ENCODE measurements at places on chromosomes 2 and 18.

- DNase-seq, result no peak
Measured at GRCh38 chr2:8214036-8214615, 467.7 kb upstream of the ID2 start.

GRCh38 chr18:10852385-10853303 is 296.7 kb downstream of the PIEZO2 start:
- no peak for DNase-seq

DNA sequence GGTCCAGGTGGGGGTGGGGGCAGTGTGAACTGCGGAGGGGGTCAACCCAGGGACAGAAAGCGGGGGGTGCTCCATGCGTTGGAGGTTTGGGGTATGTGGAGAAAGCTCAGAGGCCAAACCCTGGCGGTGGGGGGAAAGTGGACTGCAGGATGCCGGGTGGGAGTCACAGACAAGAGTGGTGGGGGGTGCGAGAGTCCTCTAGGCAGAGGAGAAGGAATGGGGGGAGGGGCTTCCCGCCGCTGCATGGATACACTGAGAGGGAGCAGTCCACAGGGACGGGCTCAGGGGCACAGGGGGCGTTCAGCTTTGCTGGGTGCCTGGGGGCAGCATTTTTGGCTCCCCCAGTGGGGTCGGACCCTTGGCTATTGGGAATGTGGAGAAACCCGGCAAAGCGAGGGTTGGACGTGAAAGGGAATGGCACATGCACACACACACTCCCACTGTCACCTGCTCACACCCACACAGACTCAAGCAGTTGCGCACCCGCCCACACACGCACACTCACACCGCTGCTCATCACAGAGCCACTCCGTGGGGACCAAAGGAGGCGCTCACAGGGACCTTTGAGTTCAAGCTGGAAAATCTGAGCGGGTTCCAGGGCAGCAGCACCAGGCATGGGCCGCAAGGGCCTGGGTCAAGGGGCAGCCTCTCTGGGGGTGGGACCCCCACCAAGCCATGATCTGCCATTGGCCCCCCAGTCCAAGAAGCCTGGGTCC is 7.7 kb downstream of the GBX2 start:
- no peak for DNase-seq

GRCh38 chr2:1173528-1173927 is 222.9 kb downstream of the SNTG2 start:
- DNase-seq, result no peak

DNA sequence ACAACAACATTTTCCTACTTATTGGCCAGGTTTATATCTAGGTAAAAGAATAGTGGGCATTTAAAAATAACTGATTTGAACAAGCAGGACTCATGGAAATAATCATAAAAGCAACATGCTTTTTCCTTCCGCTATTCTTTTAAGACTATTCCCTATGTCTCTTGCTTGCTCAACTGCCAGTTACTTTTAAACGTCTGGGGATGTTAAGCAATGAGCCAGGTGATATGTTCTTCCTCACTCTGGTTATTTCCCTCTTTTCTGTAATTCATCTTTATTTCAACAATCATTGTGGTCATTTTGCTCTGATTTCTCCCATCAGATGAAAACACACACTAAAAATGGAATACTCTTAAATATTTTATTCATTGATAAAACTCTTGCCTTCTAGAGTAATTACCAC is 33.4 kb upstream of the SLC8A1 start:
- no peak for DNase-seq

GRCh38 chr2:72744049-72744448 is 81.8 kb downstream of the EXOC6B start:
- DNase-seq, result no peak

GRCh38 chr2:14350856-14351255 is 281.7 kb upstream of the LRATD1 start:
- DNase-seq, result no peak

- DNase-seq, result no peak
Measured at GRCh38 chr2:37267685-37268084, 36.2 kb downstream of the NDUFAF7 start.

GRCh38 chr18:62952807-62953206 is 237.5 kb downstream of the PHLPP1 start:
- no peak for DNase-seq

- no peak for DNase-seq
Measured at GRCh38 chr2:185201063-185201462, 537.5 kb upstream of the FSIP2 start.

DNA sequence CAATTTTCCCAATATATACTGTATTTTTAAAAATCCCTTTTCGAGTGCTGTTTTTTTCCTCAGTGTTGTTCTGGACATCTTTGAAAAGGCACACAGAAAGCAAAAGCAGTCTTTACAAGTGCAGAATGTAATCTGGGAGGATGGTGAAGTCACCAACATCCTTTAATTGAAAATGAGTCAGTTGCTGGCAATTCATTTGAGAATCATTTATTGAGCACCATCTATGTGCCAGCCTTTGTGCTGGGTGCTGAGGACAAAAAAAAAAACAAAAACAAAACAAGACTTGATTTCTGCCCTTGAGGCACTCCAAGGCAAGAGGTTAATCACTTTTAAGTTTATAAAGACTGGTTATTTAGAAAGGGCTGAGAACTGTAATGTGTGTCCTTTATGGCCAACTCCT is 46.7 kb upstream of the ACVR1 start:
- DNase-seq, result no peak

GRCh38 chr18:76889091-76889699 is 66.8 kb downstream of the ZNF236 start:
- DNase-seq, result no peak

DNA sequence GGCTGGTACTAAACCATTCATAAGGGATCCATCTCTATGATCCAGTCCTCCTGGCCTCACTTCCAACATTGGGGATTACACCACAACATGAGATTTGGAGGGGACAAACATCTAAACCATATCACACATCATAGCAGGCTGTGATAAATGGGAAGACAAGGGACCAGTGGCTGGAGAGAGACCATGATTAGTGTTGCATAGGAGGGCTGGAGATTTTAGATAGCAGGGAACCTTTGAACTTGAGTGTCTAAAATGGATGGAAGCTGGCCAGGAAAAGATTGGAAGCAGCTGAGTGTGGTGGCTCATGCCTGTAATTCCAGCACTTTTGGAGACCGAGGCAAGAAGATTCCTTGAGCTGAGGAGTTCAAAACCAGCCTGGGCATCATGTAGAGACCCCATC is 12.4 kb upstream of the SCG2 start:
- DNase-seq, result no peak

- no peak for DNase-seq
Measured at GRCh38 chr18:13577091-13577697, 149.2 kb downstream of the FAM210A start.

DNA sequence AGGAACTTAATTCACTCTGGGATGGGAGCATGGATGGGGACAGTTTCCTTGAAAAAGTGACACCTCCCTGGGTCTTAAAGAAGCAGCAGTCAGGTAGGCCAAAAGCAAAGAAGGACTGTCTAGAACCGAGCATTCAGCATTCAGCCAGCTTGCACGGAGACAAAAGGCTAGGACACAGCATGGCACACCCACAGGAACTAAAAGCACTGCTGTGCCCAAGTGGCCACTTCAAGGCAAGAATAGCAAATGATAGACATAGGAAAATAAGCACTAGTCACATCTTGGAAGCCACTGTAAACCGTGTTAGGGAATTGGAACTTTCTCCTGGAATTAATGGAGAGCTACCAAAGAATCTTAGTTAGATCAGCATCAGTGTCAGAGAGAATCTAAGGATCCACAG is 47.0 kb downstream of the LRP2 start:
- no peak for DNase-seq

DNA sequence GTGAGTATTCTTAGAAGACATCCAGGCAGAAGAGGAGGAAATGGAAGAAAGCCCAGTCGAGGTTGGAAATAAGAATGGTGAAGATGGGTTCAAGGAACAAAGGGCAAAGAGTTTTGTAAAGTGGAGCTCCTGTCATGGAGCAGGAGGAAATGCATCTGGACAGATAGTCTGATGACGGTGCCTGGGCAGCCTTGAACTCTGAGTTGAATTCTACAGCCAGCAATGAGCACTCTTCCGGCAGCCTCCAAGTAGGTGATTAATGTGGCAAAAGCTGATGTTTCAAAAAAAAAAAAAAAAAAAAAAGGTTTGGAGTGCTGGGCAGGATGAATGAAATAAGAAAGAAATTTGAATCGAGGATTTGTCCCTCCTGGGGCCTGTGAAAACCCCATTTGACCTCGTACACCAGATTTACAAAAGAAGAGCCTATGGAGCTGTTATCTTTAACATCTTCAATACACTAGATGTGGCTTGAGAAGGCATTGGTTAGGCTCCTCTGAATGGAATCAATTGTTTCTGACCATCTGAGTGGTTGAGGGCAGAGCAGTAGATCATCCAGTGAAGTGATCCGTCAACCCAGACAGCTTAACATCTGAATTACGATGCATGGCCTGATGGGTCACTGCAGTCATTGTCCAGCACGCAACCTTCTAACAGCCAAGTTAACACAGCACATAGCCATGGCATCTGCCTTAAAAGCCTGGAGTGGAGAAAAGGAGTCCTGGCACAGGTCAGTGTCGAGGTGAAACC is 449.7 kb downstream of the TXNL1 start:
- DNase-seq, result no peak

DNA sequence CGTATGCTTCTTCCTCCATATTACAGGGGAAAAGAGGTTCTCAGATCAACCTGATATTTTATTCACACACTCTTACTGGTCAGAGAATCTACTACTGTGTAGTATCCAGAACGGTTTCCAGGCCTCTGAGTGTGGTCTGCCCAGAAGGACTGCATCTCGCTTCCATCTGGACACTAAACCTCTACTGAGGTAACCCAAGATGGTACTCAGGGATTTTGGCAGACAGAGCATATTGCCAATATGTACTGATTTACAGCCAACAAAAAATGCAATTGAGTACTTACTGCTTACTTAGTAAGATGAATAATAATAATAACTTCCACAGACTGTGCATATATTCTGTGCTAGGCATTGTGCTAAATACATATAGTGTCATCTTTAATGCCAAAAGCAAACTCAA is 55.8 kb downstream of the CYRIA start:
- DNase-seq, result no peak

GRCh38 chr18:31041271-31042083 is 1.1 kb downstream of the DSC3 start:
- no peak for DNase-seq

DNA sequence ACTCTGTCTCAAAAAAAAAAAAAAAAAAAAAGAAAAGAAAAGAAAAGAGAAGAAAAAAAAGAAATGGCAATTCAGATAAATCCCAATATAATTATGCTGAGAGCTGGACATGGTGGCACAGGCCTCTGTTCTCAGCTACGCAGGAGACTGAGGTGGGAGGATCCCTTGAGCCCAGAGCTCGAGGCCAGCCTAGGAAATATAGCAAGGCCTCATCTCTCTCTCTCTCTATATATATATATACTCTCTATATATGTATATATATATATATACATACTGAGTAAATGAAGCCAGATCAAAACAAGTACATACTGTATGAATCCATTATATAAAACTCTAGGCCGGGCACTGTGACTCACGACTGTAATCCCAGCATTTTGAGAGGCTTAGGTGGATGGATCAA is 30.6 kb upstream of the MYCN start:
- DNase-seq, result no peak

DNA sequence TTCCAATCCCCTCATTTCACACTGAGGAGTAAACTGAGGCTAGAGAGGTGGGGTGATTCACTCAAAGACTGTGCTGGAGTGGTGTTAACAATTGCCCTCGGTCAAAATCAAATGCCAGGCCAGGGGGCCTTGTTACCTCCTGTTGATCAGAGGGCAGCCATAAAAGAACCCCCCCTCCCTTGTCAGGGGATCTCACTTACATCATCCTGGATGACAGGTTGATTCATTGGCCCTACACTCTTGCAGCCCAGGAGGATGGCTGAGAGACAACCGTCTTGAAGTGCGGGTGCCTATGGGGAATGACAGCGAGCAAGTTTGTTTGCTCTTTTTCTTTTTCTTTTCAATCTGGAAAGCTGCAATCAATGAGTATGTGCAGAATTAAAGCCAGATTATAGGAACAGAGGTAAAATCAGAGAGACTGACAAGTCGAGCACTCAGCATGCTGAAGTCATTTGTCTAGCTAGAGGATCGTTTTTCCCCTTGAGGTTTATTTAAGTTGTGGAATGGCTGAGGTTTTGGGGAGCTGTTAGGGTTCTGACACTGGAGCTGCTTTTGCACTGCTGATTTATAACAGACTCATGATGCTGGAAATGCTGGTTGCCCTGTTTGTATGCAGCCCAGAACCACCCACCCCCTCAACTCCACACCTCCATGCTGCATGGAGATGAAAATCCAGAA is 26.4 kb upstream of the NRP2 start:
- DNase-seq, result no peak

DNA sequence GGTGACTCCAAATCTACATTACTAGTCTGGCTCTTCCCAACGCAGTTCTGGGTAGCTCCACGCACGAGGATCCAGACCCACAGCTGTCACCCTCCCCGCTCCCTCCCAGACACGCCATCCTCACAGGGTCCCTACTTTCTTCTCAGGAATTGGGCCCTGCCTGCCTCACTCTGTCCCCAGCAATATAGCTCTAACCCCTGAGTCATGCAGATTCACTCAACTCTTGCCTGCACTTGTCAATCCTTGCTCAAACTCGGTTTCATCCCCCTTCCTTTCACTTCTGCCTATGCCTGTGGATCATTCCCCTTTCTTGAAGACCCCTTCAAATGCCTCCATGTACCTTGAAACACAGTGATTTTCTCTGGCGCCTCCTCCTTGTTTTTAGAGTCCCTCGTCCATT is 5.0 kb downstream of the ST8SIA5 start:
- no peak for DNase-seq

DNA sequence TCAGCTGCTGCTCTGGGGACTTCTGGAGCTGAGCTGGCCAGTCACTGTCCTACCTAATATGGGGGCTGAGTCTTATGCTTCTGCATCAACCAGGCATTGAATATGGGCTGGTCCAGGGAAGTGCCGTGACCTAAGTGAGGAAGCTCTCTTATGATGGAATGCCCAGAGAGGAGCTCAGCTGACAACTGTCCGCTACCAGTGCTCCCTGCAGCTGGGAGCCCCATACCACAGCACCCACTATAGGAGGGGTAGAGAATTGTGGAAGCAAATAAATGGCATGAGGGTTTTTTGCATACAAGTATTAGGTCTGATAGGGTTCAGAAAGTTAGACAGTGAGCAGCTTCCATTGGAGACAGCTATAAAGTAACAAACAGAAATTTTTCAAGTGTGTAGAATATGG is 4.5 kb downstream of the TIMM21 start:
- no peak for DNase-seq

DNA sequence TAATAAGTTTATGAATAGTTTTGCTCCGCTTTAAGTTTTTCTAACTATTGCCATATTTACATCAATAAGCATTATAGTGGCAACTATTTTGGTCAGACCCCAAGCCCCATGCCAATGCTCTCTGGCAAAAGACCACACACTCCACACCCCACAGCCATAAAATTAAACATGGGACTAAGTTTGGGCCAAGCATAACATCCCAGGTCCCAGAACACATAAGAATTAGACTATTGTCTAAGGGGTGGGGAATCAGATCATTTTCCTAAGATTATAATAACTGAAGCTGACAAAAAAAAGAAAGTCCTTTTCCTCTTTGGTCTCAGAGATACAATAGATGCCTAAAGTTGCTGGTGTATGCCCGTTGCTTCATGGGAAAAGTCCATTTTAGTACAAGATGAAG is 46.3 kb downstream of the EXOC6B start:
- no peak for DNase-seq

GRCh38 chr2:235981631-235982030 is 186.6 kb downstream of the GBX2 start:
- DNase-seq, result no peak

GRCh38 chr2:102033031-102033749 is 41.4 kb downstream of the IL1R2 start:
- DNase-seq, result peak; percentile 90

GRCh38 chr18:45958027-45958426 is 9.1 kb downstream of the EPG5 start:
- DNase-seq, result no peak

- no peak for DNase-seq
Measured at GRCh38 chr2:62407401-62407800, 98.6 kb downstream of the TMEM17 start.
